ENCODE measurements at places on chromosomes 7 and 10.

DNA sequence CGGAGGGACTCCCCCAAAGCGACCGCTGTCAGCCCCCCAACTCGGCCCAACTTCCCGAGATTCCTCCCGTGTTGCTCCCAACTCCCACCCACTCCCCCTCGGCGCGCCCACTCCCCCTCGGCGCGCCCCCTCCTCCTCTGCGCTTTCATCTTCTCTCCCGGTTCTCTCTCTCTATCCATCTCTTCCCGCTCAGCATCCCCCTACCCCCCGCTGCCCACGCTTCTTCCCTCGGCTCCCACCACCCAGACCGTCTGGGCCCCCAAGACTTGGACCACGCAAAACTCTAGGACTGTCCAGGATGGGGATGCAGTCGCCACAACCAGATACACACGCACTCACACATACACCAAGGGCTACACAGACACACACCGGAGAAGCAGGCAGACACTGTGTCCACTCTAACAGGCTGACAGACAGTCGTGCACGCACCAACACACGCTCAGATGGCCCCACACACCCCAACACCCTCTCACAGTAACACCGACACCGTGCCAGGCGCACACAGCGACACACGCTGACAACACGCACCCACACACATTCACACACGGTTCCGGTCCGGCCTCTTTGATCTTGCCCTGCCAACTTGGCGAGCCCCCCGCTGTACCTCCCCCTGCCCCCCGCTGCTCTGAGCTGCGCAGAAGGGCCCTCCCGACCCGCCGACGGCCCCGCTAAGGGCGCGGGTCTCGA, 1.1 kb downstream of the GRID1 start:
- no peak for DNase-seq

- no peak for DNase-seq
These were observed 15.6 kb downstream of the FANK1 start for GRCh38 chr10:125911990-125912389.

DNA sequence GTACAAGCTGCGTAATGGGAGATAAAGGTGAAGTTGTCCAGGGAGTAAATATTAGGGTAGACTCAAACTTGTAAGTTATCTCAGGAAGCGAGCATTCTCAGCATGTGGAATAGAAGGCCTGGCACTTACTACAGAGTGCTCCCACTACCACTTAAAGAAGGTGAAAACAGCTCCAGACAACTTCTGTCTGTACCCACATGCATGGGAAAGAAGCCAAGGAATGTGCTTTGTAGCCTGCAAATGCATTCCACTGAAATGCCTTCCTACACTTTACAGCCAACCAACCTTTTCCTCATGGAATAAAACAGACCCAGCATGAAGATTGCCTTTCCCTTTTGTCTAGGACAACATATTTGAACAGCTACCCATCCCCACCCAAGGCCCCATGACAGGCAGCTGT, 45.4 kb upstream of the NPSR1 start:
- DNase-seq = no peak

DNA sequence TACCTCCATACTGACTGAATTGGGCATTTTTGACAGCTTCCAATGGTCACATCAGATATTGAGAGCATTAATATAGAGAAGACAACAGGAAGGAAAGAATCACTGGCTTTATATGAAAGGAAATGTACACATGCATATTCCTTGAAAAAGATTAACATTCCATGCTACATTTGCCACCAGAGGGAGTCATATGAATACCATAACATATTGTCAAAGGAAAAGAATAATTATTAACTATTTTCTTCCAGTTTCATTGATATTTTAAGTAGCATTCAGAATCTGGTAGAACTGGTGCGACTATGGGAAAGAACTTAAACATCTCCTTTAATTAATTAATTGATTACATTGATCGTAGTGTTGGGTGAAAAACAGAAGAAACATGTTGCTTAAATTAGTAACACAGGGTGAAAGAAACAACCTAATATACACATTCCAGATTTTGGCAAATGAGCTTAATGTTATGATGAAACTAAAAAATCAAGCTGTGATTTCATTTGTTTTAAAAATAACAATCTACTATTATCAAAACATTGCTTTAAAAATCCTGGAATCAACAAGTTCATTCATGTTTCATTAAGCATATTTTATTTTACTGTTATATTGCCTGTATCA, 71.5 kb downstream of the GPR85 start:
- no peak for DNase-seq

DNA sequence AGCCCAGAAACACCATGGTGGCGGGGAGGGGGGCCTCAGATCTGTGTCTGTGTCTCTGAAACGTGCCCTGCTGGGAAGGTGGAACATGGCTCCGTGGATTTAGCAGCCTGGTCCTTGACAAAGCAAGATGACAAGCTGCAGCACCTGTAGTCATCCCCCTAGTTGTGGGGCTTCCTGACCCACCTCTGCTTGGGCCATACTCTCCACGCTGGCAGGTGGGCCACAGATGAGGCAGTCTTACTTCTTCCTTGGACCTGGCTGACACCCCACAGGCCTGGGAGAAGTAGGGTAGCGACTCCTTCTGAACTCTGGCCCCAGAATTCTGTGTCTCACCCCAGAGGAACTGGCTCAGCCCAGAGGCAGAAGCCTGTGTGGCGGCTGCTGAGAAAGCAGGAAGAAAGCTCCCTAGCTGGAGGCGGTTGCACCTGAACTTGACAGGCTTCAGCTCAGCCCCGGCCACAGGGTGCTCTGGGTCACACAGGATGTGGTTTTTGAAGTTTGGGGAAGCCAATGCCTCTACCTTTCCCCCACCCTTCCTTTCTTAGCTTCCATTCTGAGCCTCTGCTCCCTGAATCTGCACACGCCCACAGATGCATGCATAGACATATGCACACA, 113.9 kb downstream of the ABLIM1 start:
- no peak for DNase-seq

DNA sequence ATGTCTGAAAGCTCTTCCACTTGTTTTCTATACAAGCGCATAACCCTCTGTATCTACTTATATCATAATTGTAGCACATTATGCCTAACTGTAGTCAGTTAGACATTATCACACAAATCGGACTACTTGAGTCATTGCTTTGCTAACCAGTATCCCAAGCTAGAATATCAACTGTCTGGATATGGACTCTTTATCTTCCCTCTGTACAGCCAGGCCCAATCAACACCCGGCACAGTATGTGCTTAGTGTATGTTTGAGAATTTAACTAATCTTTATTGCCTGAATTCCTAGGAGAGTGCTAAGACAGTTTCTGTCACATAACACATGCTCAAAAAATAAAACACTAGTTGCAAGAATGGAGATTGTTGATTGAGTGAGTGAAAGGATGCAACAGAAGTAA, 211.2 kb downstream of the ARL4A start:
- no peak for DNase-seq

DNA sequence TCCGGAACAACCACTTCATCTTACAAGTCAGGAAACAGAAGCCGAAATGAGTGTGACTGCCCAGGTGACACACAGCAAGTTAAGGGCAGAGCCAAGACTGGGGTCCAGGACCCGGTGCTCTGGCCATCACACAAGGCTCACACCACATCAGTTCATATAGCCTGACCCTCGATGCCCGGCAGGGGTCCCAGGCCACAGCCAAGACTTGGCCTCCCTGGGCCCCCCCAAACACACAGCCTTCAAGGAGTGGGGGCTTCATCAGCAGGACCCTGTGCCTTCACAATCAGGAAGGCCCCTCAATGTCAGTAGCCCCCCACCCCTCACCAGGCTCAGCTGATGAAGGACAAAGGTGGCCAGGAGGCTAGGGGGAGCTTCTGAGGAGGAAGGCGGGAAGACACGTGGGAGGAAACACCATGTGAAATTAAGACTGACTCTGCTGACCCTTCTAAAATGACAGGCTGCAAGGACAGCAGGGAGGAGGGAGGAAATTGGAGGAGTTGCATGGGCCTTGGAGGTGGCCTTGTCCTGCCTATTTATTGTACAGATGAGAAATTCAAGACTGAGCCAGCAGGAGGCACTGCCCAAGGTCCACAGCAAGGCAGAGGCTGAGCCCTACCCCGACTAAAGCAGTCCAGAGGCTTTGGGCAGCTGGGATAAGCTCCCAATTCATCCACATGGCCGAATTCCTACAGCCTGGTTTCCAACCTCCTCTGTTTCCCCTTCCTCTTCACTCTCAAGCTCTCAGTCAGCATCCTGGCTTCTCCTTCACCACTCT, 216.1 kb upstream of the ZMIZ1 start:
- peak; percentile 20 for DNase-seq
